ENCODE measurements at places on chromosomes 5 and 9.

DNA sequence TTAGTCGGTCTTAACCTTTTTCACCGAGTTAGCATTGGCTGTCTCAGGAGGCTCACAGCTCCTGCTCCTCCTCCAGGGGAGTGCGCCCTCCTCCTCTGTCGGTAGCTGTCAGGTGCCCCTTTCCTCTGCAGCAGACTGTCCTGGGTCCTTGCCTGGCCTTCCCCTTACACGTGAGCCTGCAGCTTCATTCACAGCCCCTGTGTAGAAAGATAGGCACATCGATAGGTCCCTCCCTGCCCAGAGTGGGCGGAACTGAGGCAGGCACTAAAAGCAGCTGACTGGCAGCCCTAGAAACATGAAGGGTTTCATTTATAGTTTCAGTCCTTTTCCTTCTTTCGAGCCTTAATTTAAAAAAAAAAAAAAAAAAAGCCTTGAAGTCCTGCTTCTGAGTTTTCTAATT lies 17.2 kb downstream of the TENT4A start:
- DNase-seq = no peak

GRCh38 chr5:66002415-66002814 lies 76.0 kb downstream of the ERBIN start:
- DNase-seq = no peak

DNA sequence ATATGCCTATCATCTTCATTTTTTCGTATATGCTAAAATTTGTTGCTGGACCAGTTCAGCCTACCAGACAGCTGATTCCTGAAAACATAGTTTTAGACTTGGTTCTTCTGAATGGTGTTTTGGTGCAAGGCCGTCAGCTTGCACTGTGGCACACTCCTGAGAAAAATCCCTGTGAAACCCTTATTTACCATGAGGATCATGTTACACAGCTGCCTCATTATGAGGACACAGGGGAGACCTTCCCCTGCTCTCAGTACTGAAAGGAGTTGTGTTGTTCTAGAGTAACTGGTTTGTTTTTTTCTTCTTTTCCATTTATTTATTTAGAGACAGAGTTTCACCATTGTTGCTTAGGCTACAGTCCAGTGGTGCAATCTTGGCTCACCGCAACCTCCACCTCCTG lies 37.6 kb downstream of the MAST4 start:
- no peak for DNase-seq

DNA sequence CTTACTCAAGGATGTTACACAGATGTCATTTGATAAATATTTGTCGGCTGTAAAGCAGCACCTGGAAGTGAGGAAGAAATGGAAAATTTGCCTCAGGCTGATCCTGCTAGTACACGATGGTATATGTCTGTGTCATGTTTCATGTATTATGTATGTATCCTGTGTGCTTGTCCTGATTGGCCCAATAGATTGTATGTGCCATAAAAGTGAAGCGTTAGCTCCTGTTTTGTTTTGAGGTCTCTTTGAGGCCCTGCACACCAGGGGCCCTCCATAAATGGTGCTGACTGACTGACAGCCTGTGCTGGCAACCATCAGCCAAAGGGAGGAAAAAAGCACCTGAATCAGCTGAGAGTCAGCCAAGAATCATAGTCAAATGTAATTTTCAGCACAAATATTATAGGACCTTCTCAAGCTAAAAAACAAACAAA lies 11.8 kb upstream of the LNPEP start:
- DNase-seq = no peak

- DNase-seq = no peak
Measured at GRCh38 chr5:108769352-108769751, 21.7 kb downstream of the FER start.

DNA sequence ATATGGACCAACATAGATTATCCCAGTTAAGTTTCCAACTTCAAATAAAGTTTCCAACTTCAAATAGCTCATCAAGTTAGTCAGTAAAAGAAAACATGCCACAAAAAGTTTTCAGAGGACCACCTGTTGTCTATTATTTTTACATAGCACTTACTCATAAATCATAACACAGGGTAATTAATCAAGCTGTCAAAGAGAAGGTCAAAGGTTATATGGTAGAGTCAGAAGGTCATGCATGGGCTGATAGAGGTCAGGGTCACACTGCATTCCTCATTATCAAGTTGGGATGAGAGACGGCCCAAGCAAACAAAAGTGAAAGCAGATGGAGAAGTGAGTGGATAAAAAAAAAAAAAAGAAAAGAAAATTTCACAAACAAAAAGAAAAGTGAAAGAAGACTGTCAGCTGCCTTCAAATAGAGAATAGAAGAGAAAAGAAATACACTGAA lies 145.5 kb upstream of the POU5F2 start:
- no peak for DNase-seq

GRCh38 chr5:145780982-145781381 lies 54.2 kb downstream of the PRELID2 start:
- no peak for DNase-seq

DNA sequence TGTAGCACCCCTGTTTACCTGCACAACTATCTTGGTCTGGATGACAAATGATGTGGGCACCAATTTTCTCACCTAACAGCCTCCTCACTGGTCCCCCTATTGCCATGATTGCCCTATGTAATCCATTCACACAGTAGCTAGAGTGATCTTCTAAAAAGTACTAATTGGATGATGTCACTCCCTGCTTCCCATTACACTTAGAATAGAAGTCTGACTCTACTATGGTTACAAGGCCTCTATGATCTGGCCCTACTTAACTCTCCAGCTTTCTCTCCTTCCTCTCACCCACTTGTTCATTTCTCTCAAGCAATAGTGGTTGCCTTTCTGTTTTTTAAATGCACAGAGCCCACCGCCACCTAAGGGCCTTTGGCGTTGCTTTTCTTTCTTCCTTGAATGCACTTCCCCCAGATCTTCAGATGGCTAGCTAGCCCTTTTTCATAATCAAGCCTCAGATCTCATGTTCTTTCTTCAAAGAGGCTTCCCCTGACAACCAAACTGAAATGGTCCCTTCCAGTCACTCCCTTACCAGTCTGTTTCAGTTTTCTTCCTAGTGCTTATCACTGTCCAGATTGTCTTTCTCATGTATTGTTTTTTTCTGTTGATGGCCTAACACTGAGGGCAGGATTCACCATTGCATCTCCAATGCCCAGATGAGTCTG lies 8.7 kb downstream of the IGIP start:
- DNase-seq = no peak

DNA sequence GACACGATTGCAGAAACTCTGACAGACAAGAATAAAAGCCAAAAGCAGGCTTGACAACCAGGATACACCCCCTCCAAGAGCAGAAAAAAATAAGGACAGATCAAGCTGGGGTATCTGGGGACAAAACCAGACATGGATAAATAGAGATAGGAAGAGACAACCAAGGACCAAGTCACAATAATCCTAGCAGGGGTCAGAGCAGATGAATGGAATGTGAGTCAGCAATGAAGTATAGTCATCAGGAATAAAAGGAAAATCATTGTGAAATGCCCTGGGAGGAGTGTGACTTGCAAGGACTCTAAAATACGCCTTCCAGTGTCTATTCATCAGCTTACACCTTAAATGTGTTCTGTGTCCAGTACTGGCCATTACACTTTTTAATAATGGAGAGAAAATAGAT lies 206.8 kb downstream of the CAAP1 start:
- no peak for DNase-seq

- DNase-seq = no peak
Measured at GRCh38 chr5:132754947-132755346, 7.7 kb downstream of the CCNI2 start.

Measured in right lobe of liver (tissue), 6 donors.